ENCODE measurements at places on chromosomes 2 and 18.

DNA sequence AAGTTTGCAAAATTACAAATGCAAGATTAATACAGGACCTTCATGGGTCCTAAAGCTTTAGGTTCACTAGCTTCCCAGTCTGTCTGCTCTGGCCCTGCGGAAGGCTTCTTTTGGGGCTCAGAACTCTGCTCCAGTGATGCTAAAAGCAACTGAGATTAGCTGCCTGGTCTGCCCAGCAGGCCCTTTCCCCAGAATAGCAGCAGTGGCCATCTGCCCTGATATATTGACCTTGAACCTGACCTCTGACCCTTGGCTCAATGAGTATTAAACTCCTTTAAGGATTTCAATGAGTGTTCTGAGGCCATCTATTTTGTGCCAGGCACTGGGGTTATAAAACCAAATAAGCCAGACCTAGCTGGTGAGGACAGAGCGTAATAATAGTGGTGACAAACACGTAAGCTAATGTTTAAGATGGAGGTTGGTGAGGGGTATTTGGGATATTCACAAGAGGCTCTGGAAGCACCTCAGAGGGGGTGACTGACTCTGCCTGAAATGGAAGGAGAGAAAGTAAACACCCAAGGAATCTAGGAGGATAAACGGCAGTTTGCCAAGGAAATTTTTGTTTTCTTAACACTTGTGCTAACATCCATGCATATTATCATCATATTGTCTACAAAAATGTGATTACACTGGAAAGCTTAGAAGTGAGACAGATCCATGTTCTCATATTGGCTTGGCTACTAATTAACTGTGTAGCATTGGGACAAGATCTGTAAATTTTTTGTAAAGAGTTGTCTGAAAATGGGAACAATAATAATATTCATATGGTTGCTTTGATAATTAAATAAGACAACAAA is 50.4 kb upstream of the LCLAT1 start:
- no peak for DNase-seq

GRCh38 chr2:203928849-203929248 is 7.7 kb upstream of the ICOS start:
- no peak for DNase-seq

DNA sequence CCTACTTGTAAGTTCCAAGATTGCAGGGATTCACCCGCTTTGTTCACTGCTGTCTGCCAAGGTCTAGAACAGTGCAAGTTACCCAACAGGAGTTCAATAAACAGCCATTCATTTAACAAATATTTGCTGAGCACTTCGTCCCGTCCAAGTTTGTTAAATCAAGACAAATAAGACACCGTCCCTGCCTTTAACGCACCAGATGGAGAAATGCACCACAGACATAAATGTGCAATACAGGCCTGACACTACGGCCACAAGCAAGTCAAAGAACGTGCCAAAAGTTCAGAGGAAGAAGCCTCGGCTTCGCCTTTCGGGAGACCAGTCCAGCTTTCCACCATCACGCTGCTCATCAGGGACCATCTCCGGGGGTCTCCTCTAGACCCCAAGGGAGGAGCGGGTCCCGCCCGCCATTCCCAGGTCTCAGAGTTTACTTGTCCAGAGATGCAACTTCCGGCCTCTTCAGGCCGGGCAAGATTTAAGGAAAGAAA is 429 bp downstream of the C2orf76 start:
- DNase-seq, result no peak

- no peak for DNase-seq
Observed at GRCh38 chr2:223383315-223383714, 218.8 kb downstream of the SCG2 start.

Measured in left kidney (tissue), 8 donors.